ENCODE measurements at places on chromosomes 12 and 14. TPM values are rescaled to one million over a fixed set of nuclear protein-coding genes. Genes with fewer than 3 reads are reported as not detected.

GRCh38 chr12:115932066-115932465, 345.4 kb downstream of the MED13L start:
- no peak for DNase-seq

- no peak for DNase-seq
These were observed 91.7 kb downstream of the SINHCAF start for GRCh38 chr12:31234053-31234840.

GRCh38 chr12:14619741-14620501, 52.2 kb upstream of the PLBD1 start:
- DNase-seq, result no peak

DNA sequence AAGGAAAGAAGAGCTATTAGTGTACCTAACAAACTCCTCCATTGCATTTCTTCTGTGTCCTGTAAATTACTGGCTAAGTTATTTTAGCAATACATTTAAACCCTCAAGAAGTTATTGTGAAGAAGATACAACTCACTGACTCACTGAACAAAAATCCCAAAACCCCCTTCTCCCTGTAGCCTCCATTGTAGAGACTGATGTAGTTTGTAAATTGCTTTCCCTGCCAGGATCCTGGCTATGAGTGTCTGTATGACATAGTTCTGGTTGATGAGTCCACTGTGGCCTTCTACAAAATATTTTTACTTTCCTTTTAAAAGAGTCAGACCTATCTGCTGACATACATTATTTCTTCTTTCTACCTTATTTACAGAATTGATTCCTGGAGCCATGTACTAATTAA, 155.6 kb downstream of the SLC6A15 start:
- DNase-seq, result no peak

DNA sequence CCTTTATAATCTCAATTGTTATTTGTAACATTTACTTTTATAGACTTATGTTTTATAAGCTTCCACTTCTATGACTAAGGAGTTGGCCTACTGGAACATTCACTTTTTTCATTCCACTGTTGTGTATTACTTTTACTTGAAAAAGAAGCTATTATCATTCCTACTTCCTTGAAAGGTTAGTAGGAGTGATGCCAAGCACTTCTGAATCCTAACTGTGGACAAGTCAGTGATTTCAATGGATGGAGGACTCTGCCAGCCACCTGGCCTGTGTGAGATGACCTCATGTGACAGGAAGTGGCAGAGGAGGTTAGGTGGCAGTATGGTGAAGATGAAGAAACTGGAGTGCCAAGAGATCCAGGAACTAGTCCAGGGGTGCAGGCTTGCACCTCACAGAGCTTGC, 46.0 kb downstream of the TECPR2 start:
- DNase-seq, result no peak

DNA sequence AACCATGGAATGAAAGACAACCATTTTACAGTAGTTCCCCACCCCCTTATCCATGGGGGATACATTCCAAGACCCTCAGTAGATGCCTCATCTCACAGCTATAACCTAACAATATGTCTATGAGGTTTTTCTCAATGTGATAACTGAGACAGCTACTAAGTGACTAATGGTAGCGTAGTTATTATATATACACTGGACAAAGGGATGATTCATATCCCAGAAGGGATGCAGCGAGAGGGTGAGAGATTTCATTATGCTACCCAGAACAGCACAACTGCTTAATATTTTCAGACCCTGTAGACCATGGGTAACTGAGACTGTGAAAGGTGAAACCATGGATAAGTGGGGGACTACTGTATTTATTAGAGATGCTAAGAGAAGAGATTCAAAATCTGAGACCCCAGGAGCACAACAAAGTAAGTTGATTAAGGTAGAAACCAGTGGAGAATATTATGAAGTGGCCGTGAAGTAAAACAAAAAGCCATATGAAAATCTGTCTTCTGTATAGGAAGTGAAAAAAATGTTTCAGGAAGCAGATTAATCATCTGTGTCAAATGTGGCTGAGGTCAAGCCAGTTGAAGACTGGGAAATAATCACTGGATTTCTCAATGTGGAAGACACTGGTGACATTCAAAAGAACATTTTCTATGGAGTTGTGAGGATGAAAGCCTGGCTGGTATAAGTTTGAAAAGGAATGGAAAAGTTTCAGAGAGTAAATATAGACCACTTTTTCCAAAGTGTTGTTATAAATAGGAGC, 77.2 kb downstream of the RPL10L start:
- DNase-seq, result no peak

GRCh38 chr12:8823565-8824300, 1.3 kb downstream of the A2ML1 start:
- no peak for DNase-seq

RHEBL1 gene
- polyA plus RNA-seq, result 6.7 TPM

GRCh38 chr12:21551841-21552465, 25.9 kb downstream of the SPX start:
- DNase-seq, result no peak

DNA sequence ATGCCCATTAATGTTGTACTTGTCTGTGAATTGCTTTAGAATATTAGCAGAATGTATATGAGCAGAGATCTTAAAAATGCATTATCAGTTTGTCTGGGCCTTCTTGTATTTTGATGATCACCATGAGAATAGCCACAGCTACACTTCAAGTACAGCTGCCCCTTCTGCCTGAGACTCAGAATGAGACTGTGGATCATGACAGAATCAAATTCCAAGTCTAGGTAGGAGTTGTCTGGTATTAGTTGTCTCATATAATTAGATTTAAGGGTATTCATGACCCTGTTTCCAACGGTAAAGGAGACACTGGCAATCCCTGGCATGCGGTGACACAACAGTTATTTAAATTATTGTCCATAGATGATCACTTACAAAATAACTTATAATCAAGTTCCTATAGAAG, 18.3 kb upstream of the SMIM10L1 start:
- no peak for DNase-seq

DNA sequence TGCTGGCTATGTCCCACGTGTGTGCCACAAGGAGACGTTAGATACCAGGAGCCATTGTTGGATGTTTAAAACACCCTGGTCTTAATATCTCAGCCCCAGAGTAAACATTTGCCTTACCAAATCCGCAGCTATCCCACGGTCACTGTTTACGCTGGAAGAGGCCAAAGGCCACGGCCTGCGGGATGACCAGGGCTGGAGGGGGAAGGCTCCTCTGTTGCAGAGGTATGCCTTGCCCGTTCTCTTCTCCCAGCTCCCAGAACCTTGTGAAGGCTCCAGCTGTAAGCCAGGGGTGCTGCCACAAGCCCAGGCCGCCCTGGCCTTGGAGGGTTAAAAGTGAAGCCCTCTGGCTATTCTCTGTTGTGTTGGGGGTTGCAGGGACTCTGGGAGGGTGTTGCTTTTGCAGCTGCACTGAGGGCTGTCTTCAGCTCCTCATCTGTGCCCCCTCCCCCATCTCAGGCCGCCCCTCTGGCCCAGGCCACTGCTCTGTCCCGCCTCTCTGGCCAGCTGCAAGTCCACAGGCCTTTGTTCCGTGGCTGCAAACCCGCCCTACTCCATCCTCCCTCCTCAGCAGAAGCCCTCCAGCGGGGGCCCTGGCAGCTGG, 2.5 kb downstream of the PLEKHG3 start:
- peak; percentile 77 for DNase-seq

DNA sequence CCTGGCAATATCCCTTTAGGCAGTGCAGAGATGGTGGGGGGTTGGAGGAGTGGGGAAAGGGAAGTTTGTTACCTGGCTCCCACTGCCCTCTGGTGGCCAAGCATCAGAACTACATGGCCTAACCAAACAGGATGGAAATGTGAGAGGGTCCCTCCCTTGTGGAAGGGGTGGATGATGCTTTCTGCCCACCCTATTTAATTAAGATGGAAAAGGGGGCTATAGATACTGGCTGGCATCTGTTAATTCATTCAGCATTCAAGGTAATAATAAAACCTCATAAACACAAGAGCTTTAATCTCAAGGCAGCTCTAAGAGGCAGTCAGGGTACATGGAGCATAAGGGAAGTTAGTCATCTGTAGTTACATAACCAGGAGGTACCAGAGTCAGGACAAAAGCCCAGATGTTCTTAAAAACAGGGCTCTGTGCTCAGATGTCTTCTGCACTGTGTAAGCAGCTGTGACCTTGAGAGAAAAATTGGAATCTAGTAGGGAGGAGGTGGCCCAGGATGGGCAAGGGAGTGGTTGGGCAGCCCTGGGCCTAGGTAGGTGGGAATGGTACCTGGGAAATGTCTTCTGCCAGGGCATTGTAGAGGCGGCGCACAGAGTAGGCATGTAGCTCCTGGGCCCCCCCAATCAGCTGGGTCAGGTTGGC, 4.6 kb downstream of the AP1G2 start:
- DNase-seq, result no peak

GRCh38 chr12:68100241-68100640, 59.3 kb downstream of the IFNG start:
- DNase-seq, result no peak

PPM1H gene
- 0.48 TPM for polyA plus RNA-seq

DNA sequence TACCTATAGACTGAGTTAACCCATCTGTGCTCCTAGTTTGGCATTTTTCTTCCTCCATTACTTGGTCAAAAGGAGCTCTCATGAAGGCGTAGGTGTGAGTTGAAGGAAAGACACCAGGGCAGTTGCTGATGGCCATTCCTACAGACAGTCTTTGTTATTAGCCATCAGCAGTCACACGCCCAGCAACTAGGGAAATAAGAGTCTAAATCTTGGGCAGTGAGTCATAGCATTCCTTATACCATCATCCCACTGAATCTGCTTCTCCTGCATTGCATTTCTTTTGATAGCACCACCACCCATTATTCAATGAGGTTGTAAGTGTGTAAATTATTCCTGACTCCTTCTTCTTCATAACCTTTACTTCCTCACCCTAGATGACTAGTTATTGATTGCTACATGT, 150.9 kb upstream of the IGF1 start:
- DNase-seq, result no peak

RTL1 gene
- polyA plus RNA-seq, result under 0.01 TPM

PA2G4 gene
- polyA plus RNA-seq, result 74.1 TPM

- no peak for DNase-seq
These were observed 118.3 kb downstream of the SLC25A47 start for GRCh38 chr14:100441271-100441947.

POU6F1 gene
- polyA plus RNA-seq, result 10.0 TPM

DNA sequence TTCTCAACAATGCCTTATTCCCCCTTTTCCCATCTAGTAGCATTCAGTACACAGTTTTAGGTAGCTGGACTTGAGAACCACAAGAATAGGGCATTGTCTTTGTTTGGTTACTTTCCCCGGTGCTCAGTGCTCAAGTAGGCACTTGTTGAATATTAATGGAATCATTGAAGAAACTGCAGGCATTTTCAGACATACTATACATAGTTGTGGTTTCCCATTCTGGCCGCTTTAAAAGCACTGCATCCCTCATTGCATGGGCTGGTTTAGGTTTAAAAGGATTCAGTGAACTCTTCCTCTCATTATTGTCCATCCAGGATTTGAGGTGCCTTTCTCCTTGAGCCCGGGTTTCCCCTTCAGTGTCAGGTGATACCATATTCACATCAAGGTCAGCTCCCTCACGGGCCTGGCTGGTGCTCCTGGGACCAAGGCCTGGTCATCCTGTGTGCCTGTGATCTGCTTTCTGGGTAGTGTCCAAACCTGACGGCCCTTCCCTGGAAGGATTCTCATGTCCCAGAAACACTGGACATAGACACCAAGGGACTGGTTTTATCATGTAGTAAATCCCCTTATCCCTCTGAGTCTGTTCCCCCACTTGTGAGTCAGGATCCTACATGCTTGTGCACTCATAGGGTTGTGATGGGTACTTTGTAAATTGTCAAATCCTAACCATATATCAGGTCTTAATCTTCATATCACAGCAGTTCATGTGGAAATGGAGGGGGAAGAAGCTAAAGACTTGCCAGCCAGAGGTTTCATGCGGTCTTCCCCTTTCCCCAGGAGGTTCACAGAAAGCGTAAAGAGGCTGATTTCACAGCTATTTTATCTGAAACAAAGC, 7.4 kb downstream of the TCP11L2 start:
- no peak for DNase-seq

DNA sequence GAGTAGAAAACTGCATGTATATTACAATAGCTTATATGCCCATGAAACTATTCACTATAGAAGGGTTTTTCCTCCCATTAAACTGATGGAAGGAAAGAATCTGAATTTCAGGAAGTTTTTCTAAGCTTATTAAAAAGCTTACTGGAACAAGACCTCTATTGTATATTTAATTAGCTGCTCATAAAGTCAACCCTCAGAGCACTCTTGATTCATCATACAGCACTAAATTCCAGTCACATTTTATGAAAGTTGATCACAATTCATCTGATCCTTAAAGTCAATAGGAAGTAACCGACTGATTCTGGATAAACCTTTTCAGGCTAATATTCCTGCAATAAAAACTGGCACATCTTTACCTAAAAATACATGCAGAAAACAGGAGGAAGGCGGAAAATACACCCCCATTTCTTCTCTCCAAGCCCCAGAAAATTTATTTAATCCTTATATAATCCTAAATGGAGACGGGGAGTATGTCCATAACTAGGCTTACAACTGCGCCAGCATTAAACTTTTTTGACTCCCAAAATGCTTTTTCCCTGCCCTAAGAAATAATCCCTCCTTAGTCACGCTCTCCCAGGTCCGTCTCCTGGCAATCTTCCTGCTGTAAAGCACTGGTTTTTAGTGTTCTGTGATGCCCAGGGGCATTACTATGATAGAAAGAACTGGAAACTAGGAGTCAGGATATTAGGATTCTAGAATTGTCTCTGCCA, 35.3 kb downstream of the DICER1 start:
- DNase-seq, result no peak

DNA sequence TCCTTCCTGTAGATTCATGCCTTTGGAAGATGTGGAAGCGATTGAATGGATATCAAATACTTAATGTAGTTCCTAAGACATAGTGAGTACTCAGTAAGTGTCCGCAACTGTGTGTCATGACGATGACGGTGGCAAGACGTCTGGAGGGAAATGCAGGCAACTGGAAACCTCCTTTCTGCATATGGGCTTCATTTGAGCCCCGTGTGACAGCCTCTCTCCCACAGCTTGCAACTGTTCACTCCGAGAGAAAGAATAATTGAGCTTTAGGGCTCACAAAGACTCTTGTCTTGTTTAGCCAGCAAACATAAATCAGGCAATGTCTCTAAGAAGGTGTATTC, 6.9 kb downstream of the CFAP251 start:
- no peak for DNase-seq

- DNase-seq, result peak; percentile 87
These were observed 2.0 kb upstream of the GAPDH start for GRCh38 chr12:6532051-6532926.

- DNase-seq, result no peak
These were observed 751.0 kb upstream of the TMEM132C start for GRCh38 chr12:127515941-127516340.

GRCh38 chr12:127260531-127260930, 1006.4 kb upstream of the TMEM132C start:
- DNase-seq, result no peak

STRN3 gene
- 9.7 TPM for polyA plus RNA-seq

PRIMA1 gene
- polyA plus RNA-seq, result 2.0 TPM

- no peak for DNase-seq
These were observed 22.8 kb upstream of the OASL start for GRCh38 chr12:121061831-121062230.

All from spleen (tissue), 13 donors.